ENCODE measurements at places on chromosomes 11 and 22. TPM values are rescaled to one million over a fixed set of nuclear protein-coding genes. Genes with fewer than 3 reads are reported as not detected.

The TRIM51G gene
- total RNA-seq: not detected

The TYR gene
- not detected for total RNA-seq

The CAPN5 gene
- total RNA-seq: 7.0 TPM

The NLRP10 gene
- total RNA-seq: not detected

The TREH gene
- total RNA-seq: not detected

The GGTLC2 gene
- total RNA-seq: not detected

The NCR3LG1 gene
- total RNA-seq: 2.4 TPM

The CYB5R2 gene
- 4.4 TPM for total RNA-seq

The CRELD2 gene
- total RNA-seq: 29.5 TPM

The CALCA gene
- not detected for total RNA-seq

The TRAF6 gene
- total RNA-seq: 6.6 TPM

The HIRA gene
- 23.0 TPM for total RNA-seq

The ANGPTL5 gene
- 0.14 TPM for total RNA-seq

The OR8G1 gene
- total RNA-seq: not detected

The SLC5A1 gene
- 0.03 TPM for total RNA-seq

The RAB39A gene
- 0.48 TPM for total RNA-seq

The XKR3 gene
- total RNA-seq: not detected

The PHLDB1 gene
- 10.0 TPM for total RNA-seq

The OR4A47 gene
- not detected for total RNA-seq

The OR5B21 gene
- total RNA-seq: not detected

The KRTAP5-2 gene
- not detected for total RNA-seq

The POU2AF1 gene
- total RNA-seq: not detected

The GRAMD1B gene
- 22.2 TPM for total RNA-seq

The MPPED2 gene
- not detected for total RNA-seq

The RCOR2 gene
- total RNA-seq: 1.2 TPM

The RFPL3 gene
- total RNA-seq: not detected

The MS4A6E gene
- not detected for total RNA-seq

The CD248 gene
- 0.02 TPM for total RNA-seq

The FAT3 gene
- 0.35 TPM for total RNA-seq

The SHISA8 gene
- total RNA-seq: 0.18 TPM

The RPS6KA4 gene
- total RNA-seq: 50.3 TPM

The TMEM184B gene
- 56.5 TPM for total RNA-seq

All from A549 treated with AZD2906 at 1 μM for 4 hours (cell line).